CD8-positive, alpha-beta memory T cell (primary cell): ENCODE measurements at places on chromosomes 6 and 20. TPM values are rescaled to one million over a fixed set of nuclear protein-coding genes. Genes with fewer than 3 reads are reported as not detected.

The FAM229B gene
- 5.5 TPM for polyA plus RNA-seq

The NOTCH4 gene
- 0.71 TPM for polyA plus RNA-seq

The TCP11 gene
- polyA plus RNA-seq, result not detected

The NOX3 gene
- not detected for polyA plus RNA-seq

The RIMS1 gene
- polyA plus RNA-seq, result not detected

The BACH2 gene
- 7.4 TPM for polyA plus RNA-seq

The AIF1 gene
- polyA plus RNA-seq, result 33.2 TPM

The SLC17A3 gene
- not detected for polyA plus RNA-seq

The DIDO1 gene
- 39.0 TPM for polyA plus RNA-seq

The DXO gene
- polyA plus RNA-seq, result 16.8 TPM

The TCF15 gene
- not detected for polyA plus RNA-seq

The LKAAEAR1 gene
- polyA plus RNA-seq, result 1.2 TPM

The PLCB1 gene
- 8.8 TPM for polyA plus RNA-seq

The TNF gene
- 7.9 TPM for polyA plus RNA-seq

The MATN4 gene
- polyA plus RNA-seq, result not detected

The CCN6 gene
- 0.15 TPM for polyA plus RNA-seq

The THBS2 gene
- 0.03 TPM for polyA plus RNA-seq

The KHDC1L gene
- polyA plus RNA-seq, result not detected

The TSHZ2 gene
- 0.10 TPM for polyA plus RNA-seq

The SRMS gene
- polyA plus RNA-seq, result not detected

The TUBB2B gene
- 0.59 TPM for polyA plus RNA-seq

The PROKR2 gene
- polyA plus RNA-seq, result 0.94 TPM

The SYCP2 gene
- 2.3 TPM for polyA plus RNA-seq

The NKAIN2 gene
- not detected for polyA plus RNA-seq

The HLA-DOA gene
- polyA plus RNA-seq, result 12.0 TPM

The CUTA gene
- 451 TPM for polyA plus RNA-seq

The RMND1 gene
- polyA plus RNA-seq, result 10.4 TPM

The GDAP1L1 gene
- polyA plus RNA-seq, result not detected

The ENPP3 gene
- polyA plus RNA-seq, result 0.15 TPM

The TRIM31 gene
- polyA plus RNA-seq, result not detected

The ECT2L gene
- 0.09 TPM for polyA plus RNA-seq

The SSTR4 gene
- polyA plus RNA-seq, result not detected

The SYNJ2 gene
- 8.7 TPM for polyA plus RNA-seq

The FERMT1 gene
- not detected for polyA plus RNA-seq

The RPP40 gene
- polyA plus RNA-seq, result 11.0 TPM

The HSPA1L gene
- 3.0 TPM for polyA plus RNA-seq

The RAET1L gene
- not detected for polyA plus RNA-seq

The DTNBP1 gene
- 37.3 TPM for polyA plus RNA-seq

The EYA2 gene
- not detected for polyA plus RNA-seq

The TSPO2 gene
- polyA plus RNA-seq, result not detected

The BEND6 gene
- 0.60 TPM for polyA plus RNA-seq

The SH3BGRL2 gene
- polyA plus RNA-seq, result 0.95 TPM

The ZNF165 gene
- polyA plus RNA-seq, result 0.78 TPM

The C6orf141 gene
- not detected for polyA plus RNA-seq

The SMLR1 gene
- not detected for polyA plus RNA-seq
